ENCODE measurements at places on chromosomes 6 and 20. TPM values are rescaled to one million over a fixed set of nuclear protein-coding genes. Genes with fewer than 3 reads are reported as not detected.

DNA sequence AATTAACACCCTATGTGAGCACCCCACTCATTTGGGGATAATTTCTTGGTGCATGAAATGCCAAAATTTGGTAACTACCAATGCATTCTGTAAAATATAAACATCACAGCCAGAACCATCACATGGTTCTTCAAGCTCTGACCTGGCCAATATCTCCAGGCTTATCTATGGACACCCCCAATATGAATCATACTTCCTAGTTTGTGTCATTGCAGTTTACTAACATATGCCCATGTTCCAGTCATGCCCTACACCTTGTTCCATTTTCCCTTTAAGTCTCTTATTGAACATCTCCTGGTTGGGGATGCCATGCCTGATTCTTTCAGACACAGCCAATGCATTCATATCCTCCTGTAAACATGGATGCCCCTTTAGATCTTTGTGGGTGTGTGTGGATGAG lies 572.8 kb upstream of the BTBD3 start:
- no peaks in the 10 kb centered on the region for H3K36me3 ChIP-seq
- no peak overlapping the region for H3K27ac ChIP-seq
- no peaks in the 10 kb centered on the region for H3K27me3 ChIP-seq
- DNase-seq, result no peak
- H3K4me3 ChIP-seq, result no peak overlapping the region
- H3K4me1 ChIP-seq, result no peaks in the 10 kb centered on the region

DNA sequence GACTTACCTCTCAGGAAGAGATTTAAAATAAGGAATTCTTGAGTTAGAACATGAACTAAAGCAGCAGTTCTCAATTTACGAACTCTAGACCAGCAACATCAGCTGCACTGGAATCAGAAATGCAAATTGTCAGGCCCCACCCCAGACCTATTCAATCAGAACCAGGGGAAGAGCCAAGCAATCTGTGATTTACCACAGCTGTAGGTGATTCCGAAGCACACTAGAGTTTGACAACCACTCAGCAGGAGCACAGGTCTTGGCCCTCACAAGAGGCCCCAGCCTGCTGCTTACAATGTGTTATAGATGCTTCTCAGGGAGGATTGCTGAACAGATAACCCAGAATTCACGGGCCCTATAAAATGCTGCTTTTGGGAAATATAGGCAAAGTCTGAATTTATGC lies 279.2 kb downstream of the PTPRK start:
- H3K27ac ChIP-seq, result peak overlapping the region; percentile 63
- DNase-seq, result no peak
- no peak overlapping the region for H3K4me3 ChIP-seq
- H3K36me3 ChIP-seq, result no peaks in the 10 kb centered on the region

DNA sequence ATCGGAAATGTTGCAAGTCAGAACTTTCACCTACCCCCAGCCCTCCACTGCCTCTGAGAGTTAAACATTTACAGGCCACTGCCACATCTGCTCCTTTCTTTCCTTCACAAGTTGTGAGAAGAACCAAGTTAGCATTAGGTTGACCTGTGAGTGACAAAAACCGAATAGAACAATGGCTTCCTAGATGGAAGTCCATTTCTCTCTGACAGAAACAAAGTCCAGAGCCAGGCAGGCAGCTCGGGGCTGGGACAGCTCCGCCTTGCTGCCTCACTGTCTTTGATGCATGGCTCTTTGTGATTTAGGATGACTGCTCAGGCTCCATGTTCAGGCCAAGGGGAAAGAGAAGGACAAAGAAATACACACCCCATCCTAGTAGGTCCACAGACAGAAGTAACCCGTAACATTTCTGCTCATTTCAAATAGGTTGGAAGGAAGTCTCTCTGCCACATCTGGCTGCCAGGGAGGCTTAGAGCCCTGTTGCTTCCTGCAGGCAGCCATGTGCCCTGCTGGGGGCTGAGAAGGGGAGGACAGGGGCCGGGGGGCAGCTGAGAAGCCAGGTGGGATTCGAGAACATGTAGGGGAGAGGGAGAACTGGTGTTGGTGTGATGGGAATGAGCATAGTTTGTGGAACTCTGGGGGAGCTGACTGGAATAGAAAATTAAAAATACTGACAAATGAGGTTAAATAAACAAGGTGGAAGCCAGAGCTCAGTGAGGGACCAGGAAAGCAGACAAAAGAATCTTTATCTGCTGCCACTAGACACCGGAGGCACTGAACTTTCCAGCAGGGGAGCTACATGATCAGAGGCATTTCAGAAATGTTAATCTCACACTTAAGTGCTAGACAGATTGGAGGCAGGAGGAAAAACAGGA lies 19.5 kb upstream of the IER3 start:
- H3K4me3 ChIP-seq, result peak overlapping the region; percentile 9
- peak overlapping the region; percentile 88 for H3K27ac ChIP-seq
- DNase-seq, result no peak

GRCh38 chr6:143562143-143562542 lies 50.6 kb upstream of the FUCA2 start:
- no peak for DNase-seq
- H3K27ac ChIP-seq, result no peak overlapping the region
- H3K4me3 ChIP-seq, result no peak overlapping the region
- H3K36me3 ChIP-seq, result no peaks in the 10 kb centered on the region
- H3K27me3 ChIP-seq, result no peaks in the 10 kb centered on the region

- H3K4me1 ChIP-seq, result no peaks in the 10 kb centered on the region
- no peaks in the 10 kb centered on the region for H3K27me3 ChIP-seq
- DNase-seq, result no peak
These were observed 18.3 kb downstream of the VEGFA start for GRCh38 chr6:43788301-43788700.

GRCh38 chr6:139858429-139858828 lies 484.0 kb upstream of the CITED2 start:
- H3K4me3 ChIP-seq, result no peak overlapping the region
- peaks cover 7% of the 10 kb centered on the region for H3K27me3 ChIP-seq
- no peak for DNase-seq
- no peaks in the 10 kb centered on the region for H3K4me1 ChIP-seq
- H3K27ac ChIP-seq, result no peak overlapping the region
- no peaks in the 10 kb centered on the region for H3K36me3 ChIP-seq

DNA sequence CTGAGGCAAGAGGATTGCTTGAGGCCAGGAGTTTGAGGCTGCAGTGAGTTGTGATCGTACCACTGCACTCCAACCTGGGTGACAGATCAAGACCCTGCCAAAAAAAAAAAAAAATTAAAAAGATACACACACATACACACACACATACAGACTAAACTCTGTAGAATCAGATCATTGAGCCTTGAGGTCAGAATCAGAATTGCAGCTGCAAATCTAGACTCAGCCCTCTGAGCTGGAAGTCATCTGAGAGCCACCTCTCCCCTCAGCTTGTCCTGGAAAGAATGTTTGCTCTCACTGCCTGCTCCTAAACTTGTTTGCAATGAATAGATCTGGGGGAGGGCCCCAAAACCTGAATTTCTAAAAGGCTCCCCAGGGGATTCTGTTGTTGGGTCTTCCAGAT lies 41.4 kb upstream of the ANGPT4 start:
- no peak for DNase-seq
- H3K27me3 ChIP-seq, result peaks cover 46% of the 10 kb centered on the region
- peaks cover 5% of the 10 kb centered on the region for H3K4me1 ChIP-seq
- H3K27ac ChIP-seq, result no peak overlapping the region
- H3K36me3 ChIP-seq, result no peaks in the 10 kb centered on the region

DNA sequence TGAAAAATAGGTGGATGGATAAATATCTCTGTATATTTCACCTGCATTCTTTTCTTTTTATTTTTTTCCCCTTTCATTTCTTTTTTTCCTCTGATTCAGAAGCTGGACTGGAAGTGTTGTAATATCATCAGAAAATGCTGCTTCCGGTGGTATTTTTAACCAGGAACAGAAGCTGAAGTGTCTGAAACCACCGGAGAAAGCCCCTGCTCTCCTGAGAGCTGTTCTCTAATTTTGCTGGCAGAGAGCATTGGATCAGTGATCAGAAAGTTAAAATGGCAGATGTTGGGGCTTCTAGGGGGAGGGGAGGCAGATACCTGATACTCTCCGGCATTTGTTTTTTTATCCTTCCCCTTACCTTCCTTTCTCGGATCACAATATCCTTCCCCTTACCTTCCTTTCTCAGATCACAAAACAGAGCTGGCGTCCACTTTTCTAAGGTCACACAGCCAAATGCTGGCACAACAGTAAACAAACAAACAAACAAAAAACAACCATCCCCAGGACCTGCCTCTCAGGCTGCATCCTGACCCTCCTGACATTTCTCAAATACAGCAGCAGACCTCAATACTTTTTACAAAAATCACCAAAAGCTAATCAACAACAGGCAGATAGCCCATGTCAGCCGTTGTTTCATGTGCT lies 143.2 kb upstream of the ZNF217 start:
- H3K4me3 ChIP-seq, result peak overlapping the region; percentile 53
- H3K4me1 ChIP-seq, result peaks cover 60% of the 10 kb centered on the region
- DNase-seq, result no peak
- peak overlapping the region; percentile 87 for H3K27ac ChIP-seq
- no peaks in the 10 kb centered on the region for H3K27me3 ChIP-seq

GRCh38 chr20:23156170-23156841 lies 70.2 kb upstream of the CD93 start:
- no peaks in the 10 kb centered on the region for H3K27me3 ChIP-seq
- DNase-seq, result no peak
- H3K36me3 ChIP-seq, result no peaks in the 10 kb centered on the region
- no peak overlapping the region for H3K27ac ChIP-seq
- H3K4me3 ChIP-seq, result no peak overlapping the region

DNA sequence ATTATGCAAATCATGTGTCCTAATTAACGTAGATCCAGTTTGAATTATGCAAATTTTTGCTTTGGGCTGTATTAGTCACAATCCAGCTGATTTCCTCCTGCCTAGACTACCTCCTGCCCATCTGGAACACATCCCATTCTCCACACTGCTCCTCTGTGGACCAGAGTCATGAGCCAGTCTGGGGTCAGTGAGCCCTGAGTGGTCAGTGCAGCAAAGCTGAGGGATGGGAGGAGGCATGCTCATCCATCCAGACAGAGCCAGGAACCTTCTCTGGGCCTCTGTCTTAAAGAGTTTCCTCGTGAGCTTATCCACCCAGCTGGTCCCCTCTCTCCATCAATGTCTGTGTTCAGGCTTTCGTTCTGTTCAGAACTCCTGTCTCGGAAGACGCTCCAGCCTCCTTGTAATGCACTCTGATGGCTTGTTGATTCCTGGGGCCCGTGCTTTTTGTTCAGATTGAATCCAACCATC lies 747.8 kb downstream of the PTPRT start:
- no peak overlapping the region for H3K4me3 ChIP-seq
- DNase-seq, result no peak
- no peaks in the 10 kb centered on the region for H3K4me1 ChIP-seq
- H3K27ac ChIP-seq, result no peak overlapping the region

GRCh38 chr6:170147832-170148708 lies 142.8 kb downstream of the DLL1 start:
- peak overlapping the region; percentile 33 for H3K4me3 ChIP-seq
- H3K4me1 ChIP-seq, result peaks cover 69% of the 10 kb centered on the region
- peaks cover 15% of the 10 kb centered on the region for H3K27me3 ChIP-seq
- peak overlapping the region; percentile 98 for H3K27ac ChIP-seq
- H3K36me3 ChIP-seq, result peaks cover 10% of the 10 kb centered on the region

GRCh38 chr6:110158479-110158878 lies 21.0 kb downstream of the WASF1 start:
- no peak overlapping the region for H3K27ac ChIP-seq
- peaks cover 18% of the 10 kb centered on the region for H3K27me3 ChIP-seq
- peaks cover 2% of the 10 kb centered on the region for H3K36me3 ChIP-seq
- no peaks in the 10 kb centered on the region for H3K4me1 ChIP-seq

DNA sequence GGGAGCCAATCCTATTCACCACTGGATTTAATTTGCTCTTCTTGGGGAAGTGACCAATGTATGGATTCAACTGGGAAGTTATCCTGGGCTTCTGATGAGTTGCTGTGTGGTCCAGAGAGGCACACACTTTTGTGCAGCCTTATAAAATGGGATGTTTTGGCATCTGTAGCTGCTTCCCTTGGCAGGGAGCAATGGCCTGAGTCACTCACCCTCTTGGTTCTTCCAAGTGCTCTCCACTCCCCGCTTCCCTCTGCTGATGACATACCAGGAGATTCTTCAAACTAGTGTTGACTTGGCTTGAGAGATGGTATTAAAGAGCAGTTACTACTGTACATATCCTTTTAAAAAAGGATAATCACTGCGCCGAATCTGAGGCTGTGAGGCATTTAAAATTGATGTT lies 105.8 kb downstream of the JARID2 start:
- H3K4me3 ChIP-seq, result no peak overlapping the region
- no peak overlapping the region for H3K27ac ChIP-seq
- no peaks in the 10 kb centered on the region for H3K27me3 ChIP-seq
- peaks cover 34% of the 10 kb centered on the region for H3K36me3 ChIP-seq
- peaks cover 64% of the 10 kb centered on the region for H3K4me1 ChIP-seq

DNA sequence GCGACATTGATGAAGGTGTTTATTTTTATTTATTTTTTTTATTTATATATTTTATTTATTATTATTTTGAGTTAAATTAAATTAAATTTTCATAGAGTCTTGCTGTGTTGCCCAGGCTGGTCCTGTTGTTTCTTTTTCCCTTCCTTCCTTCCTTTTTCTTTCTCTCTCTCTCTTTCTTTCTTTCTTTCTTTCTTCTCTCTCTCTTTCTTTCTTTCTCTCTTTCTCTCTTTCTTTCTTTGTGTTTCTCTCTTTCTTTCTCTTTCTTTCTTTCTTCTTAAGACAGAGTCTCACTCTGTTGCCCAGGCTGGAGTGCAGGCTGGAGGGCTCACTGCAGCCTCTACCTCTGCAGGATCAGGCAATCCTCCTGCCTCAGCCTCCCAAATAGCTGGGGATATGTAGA lies 84.7 kb upstream of the AKAP12 start:
- no peaks in the 10 kb centered on the region for H3K36me3 ChIP-seq
- H3K4me3 ChIP-seq, result no peak overlapping the region
- H3K4me1 ChIP-seq, result no peaks in the 10 kb centered on the region
- no peak overlapping the region for H3K27ac ChIP-seq
- H3K27me3 ChIP-seq, result peaks cover 22% of the 10 kb centered on the region
- DNase-seq, result no peak

The MEP1A gene
- total RNA-seq, result not detected

The LY6G6F gene
- total RNA-seq, result not detected

The TRDN gene
- total RNA-seq, result not detected

The FILIP1 gene
- not detected for total RNA-seq
